ENCODE measurements at places on chromosomes 2 and 18.

DNA sequence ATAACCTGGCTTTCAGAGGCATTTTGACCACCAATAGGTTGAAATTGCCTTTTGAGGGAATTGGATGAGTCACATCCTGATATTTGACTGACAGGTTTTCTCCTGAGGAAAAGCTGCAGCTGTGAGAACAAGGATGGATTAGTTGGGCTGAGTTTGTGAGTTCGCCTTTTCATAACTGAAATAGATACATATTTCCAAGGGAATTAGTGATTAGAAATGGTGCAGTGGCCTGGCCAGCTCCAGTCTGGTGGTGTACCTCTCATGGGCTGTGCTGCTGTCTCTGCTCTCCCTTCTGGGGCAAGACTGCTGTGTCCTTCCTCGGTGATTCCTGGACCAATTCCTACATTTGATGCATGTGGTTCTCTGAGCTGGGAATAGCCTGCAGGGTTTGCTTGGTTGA is 341.3 kb downstream of the TSN start:
- DNase-seq = no peak

GRCh38 chr2:98459496-98460175 is 15.0 kb downstream of the INPP4A start:
- no peak for DNase-seq

- DNase-seq = no peak
Observed at GRCh38 chr2:72982781-72983499, 65.6 kb downstream of the EMX1 start.

DNA sequence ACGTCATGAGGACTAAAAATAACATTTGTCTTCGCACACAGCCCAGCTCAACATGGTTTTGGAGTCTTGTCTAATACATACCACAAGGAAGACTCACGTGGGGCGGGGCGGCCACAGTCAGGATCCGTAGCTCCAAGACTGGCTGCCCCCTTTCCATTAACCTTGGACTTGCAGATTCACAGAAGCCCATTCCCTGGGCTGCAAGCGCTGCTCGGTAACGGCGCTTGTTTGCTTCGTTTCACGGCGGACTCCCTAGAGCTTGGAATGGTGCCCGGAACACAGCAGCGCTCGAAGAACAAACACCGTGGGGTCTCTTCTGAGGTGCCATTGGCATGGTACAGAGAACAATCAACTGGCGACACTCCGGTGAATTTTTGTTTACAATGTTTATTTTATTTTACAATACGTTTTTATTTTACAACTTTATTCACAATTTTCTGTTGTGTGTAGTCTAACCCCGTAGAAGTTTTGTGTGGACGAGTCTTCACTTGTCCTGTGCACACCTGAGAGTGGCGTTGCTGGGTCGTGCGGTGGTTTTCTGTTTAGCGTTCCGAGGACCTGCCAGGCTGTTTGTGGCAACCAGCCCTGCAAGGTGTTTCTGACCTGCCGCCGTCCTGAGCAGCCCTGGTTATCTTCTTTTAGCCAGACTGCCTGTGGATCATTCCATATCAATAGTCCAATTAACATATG is 126.5 kb downstream of the GALR1 start:
- DNase-seq = no peak

- DNase-seq = no peak
Observed at GRCh38 chr18:48806551-48807261, 144.1 kb downstream of the SMAD7 start.

- DNase-seq = no peak
Observed at GRCh38 chr2:135590619-135591260, 59.5 kb downstream of the R3HDM1 start.

DNA sequence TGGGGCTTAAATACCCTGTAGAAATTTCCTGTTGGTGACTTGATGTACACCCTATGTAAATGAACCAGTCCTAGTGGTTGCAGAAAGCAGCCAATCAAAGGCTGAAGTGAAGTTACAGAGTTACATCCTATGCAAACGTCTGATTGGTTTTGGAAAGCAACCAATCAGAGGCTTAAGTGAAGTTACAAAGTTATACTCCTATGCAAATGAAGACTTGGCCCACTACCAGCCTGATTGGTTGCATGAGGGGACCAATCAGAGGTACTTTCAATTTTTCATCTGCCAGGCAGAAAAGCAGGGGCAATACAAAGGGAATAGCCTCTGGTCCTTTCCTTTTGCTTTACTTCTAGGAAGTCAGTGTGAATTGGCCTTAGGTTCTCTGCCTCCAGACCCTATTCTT is 13.6 kb upstream of the ZNF397 start:
- DNase-seq = no peak

DNA sequence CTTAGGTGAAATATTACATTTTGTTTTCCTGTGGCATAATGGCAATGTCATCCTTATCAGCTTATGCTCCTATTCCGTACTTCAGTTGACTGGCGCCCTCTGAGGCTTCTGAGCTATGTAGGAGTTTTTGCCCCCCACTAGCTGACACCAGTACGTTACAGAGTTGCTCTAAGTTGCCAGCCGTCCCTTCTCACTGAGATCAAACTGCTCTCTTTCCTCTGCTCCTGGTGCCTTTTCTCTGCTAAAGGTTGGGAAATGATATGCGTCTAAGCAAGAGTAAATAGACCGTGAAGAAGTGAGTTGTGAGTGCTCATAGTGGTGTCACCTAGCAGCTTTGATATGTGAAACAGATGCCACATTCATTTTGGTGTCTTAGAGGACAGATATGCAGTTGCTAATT is 99.2 kb downstream of the RAPGEF4 start:
- DNase-seq = no peak

- DNase-seq = no peak
Observed at GRCh38 chr2:239017491-239018098, 169.7 kb downstream of the TWIST2 start.

GRCh38 chr2:18791172-18791797 is 201.9 kb upstream of the NT5C1B start:
- DNase-seq = no peak

GRCh38 chr2:155250800-155251199 is 552.3 kb downstream of the KCNJ3 start:
- DNase-seq = no peak

DNA sequence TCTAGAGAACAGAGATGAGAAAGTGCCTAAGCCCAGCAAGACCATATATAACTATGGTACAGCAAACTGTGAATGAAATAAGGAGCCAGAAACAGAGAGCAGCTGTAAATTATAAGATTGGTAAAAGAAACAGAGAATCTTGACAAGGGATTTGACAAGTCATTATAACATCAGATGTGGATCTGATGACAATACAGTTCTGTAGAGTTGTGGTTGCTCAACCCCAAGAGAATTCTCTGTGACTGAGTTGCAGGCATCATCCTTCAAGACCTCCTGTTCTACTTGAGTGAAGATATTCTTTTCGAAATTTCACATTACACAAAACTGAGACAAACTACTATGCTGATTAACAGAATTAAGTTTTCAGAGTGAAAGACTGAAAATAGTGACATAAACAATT is 343.1 kb upstream of the SLC39A10 start:
- DNase-seq = no peak

DNA sequence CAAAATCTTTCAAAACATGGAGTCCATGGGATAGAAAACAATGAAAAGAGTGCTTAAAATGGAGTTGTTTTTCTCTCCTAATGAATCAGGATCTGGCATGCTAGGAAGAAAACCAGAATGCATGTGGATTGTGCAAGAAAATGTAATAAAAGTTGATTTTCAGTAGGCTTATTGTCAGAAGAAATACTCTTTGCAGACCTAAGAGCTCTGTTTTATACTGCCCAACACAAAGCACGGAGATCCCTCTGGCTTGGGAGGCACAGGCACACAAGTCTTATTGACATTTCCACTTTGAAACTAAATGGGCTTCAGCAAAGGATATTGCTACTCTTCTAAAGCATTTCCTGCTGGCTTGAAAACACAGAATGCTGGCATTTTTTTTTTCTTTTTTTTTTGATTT is 15.5 kb upstream of the DAPL1 start:
- DNase-seq = no peak

- DNase-seq = peak; percentile 50
Observed at GRCh38 chr2:100416935-100417710, at the start of gene CHST10. CHST10 (minus strand) TSS chr2:100417668; CDS start chr2:100406675, 10,993 bp downstream.

GRCh38 chr2:70558195-70558808 is 4.7 kb upstream of the TGFA start:
- DNase-seq = no peak

DNA sequence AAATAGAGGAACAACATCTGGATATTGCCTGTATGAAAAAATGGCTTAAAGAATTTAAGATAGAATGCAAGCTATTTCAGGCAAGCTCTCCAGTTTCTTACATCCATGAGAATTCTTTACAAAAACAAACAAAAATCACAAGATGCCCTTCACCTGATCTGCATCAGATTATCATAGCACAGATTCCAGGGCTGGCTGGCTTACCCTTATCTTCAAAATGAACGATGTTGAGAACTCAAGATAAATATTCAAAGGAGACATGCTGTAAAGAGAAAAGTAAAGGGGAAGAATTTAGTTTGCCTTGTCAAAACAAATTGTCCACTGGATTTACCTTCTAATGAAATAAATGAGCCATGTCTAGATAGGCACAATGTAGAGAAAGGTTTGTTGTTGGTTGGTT is 18.7 kb upstream of the SLC40A1 start:
- no peak for DNase-seq

DNA sequence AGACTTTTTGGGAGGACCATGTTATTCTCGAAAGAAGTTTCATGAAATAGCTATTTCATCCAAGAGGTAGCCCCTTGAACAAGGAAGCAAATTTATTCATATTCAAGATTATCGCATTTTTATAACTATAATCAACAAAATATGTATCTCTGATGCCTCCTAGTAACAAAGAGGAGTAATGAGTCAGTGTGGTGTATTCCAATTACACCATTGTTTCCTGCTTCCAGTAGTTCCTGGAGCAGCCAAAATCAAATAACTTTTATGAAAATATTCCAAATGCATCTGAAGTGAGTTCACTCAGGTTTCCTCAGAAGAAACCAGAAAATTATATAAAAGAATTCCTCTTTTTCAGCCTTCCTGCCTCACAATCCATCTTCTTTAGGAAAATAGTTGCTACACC is 43.0 kb downstream of the ANKRD36B start:
- DNase-seq = no peak

DNA sequence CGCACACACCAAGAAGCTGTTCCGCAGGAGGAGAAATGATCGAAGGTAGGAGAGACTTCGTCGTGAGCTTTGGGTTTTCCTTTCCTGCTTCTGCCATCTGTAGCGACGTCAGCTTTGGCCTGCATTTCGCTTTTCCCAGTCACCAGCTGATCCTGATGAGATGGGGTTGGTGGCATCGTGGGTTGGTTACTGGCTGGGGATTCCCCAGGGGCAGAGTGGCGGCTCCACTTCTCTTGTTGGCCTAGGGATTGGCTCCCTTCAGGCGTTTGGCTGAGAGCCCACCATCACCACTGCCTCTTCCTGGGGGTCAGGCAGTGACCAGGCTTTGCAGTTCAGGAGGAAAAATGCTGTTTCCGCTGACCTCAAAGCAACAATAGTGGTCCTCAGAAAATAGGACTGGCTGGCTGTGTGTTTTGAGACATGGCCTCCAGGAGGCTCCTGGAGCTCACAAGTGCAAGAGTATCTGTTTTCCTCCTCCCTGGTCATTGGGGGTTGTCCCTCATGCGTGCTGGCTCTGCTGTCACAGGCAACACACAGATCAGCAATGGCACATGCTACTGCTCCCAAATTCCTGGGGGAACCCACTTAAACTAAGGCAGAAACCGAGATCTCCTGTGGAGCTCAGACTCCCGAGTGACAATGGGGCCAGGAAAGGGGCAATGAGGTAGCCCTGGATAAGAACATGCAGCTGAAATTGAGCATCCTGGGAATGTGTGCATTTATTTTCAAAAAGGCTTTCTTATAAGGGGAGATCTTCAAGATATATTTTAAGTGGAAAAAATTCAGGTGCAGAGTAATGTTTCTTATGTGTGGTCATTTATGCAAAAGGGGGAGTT is 173.0 kb downstream of the CTIF start:
- no peak for DNase-seq

- DNase-seq = no peak
Observed at GRCh38 chr2:217340176-217340575, 480.3 kb upstream of the TNP1 start.

- DNase-seq = no peak
Observed at GRCh38 chr2:67342394-67342793, 54.7 kb upstream of the ETAA1 start.

DNA sequence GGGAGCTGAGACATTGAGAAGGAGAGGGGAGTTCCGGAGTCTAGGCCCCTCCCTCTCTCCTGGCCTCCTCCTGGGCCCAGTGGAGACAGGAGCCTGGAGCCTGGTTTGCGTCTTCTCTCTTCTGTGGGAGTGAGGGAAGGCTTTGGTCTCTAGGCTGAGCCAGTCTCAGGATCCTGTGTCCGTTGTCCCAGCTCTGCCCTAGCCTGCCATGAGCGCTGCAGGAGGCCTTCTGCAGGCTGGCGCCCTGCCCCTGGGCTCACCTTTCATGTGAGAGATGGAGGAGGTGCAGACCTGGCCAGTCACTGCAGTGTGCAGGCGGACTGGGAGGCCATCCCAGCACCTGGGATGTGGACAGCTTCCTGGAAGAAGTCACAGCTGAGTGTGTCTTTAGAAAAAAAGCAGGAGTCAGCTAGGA is 8.7 kb downstream of the IMPA2 start:
- no peak for DNase-seq

DNA sequence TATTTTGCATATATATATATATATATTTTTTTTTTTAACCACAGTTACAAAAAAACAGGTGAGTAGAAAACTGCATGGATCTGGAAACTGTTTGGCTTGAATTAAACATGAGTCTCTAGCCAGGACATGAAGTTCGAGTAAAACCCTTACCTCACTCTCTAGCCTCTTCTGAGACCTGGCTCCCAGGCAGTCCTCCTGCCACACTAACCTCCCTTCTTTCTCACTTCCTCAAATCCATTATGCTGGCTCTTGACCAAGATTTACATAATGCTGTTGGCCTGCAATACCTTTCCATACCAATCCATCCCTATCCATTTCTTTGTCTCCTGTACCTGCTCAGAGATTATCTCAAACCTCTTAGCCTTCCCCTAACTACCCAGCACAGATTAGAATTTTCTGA is 34.0 kb downstream of the PIGN start:
- no peak for DNase-seq

GRCh38 chr2:181008407-181008806 is 28.0 kb downstream of the UBE2E3 start:
- DNase-seq = no peak

DNA sequence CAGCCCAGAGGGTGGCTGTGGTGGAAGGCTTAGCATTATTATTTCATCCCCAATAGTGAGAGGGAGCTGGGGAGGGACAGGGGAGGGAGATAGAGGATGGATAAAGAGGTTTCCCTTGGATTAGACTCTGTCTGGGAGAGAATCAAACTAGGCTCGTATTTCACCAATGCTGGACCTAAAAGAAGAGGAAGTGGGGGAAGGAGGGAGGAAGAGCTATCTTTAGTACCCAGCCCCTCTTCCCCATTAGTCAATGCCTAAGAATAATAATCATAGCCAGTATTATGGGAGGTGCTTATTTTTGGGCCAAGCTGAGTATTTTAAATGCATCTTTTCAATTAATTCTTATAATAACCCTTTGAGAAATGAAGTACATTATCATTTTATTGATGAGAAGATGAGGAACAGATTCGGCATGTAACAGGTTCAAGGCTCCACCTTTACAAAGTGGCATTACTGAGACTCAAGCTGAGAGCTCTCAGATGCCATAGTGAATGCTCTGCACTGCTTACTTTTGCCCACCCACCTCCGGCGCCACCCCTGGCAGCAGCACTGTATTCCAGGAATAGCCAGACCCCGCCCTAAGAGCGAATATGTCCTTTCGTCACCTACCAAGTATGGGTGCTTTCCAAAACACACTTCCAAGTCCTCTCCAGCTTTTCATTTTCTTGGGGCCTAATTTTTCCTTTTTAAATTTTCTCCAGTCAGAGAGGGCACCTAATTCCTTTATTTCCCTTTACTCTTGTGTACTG is 21.0 kb downstream of the PAX8 start:
- DNase-seq = no peak

- DNase-seq = no peak
Observed at GRCh38 chr18:39681061-39681460, 2115.5 kb upstream of the CELF4 start.

Data from stimulated activated CD8-positive, alpha-beta memory T cell treated with anti-CD3 and anti-CD28 coated beads, Interleukin-12 subunit alpha, Interleukin-12 subunit beta, amount 100 ng/mL, for 4 hours (primary cell).